ENCODE measurements at places on chromosomes 7 and 10. TPM values are rescaled to one million over a fixed set of nuclear protein-coding genes. Genes with fewer than 3 reads are reported as not detected.

- no peak for DNase-seq
Observed at GRCh38 chr7:156652886-156653568, 12.5 kb downstream of the RNF32 start.

NPSR1 gene
- not detected for total RNA-seq

NPC1L1 gene
- not detected for total RNA-seq

- no peak for DNase-seq
Observed at GRCh38 chr7:151057506-151057988, at the start of gene CDK5. Gene CDK5 (minus strand): TSS chr7:151057897. CDS start chr7:151057848, 49 bp downstream.

STEAP1 gene
- 1.1 TPM for total RNA-seq

DNA sequence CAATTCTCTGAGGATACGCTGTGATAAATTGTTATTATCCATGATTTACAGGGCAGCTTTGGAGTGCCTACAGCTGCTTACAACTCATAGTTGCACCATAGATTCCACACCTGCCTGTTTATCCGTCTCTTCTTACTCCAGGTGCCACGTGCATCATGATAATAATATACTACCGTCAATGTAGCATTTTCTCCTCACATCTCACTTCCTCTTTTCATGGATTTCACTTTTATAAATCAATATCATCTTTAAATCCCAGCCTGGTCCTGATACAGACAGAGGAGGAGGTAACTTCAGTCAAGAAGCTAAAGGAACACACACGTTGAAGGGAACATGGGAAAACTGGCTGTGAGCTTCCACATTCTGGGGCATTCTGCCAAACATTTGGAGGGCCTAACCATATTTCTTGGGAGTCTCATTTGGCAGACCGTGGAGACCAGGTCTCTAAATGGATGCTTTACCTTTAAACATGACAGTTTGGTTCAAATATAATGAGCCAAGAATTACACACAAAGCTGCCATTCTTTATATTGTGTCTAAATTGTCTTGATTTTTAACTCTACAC lies 2.4 kb downstream of the CH25H start:
- no peak for DNase-seq

CACNA2D1 gene
- not detected for total RNA-seq

TUBB8 gene
- total RNA-seq: not detected

GPR37 gene
- total RNA-seq: not detected

PSD gene
- 10.4 TPM for total RNA-seq

SFTPA2 gene
- not detected for total RNA-seq

DNA sequence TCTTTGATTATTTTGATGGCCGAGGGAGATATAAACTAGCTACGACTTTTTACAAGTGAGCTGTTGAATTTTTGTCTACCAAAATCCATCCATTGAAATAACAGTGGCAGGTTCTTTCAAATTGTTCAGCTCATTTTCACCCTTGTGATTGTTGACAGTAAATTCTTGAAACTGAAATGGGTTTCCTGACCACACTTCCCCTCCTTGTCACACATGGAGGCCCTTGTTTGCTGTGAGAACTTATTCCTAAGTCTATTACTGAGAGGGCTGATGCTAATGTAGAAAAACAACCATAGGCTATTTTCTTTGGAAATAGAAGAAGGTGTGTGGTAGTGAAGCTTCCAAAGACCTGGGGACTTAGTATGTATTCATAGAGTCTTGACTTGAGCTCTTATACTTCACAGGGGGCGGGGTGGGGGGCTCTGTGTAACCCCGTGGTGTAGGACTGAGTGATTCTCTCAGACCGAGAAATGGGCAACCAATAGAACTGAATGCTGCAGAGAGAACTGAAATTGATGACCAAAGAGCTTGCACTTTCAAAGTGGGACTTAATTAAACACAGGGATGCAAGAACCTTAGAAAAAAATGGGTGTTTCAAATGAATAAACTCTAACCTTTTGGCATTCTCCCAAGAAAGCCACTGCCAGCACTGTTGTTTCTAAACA lies 718.9 kb downstream of the CCSER2 start:
- DNase-seq: no peak

GIMAP5 gene
- 44.4 TPM for total RNA-seq

DNA sequence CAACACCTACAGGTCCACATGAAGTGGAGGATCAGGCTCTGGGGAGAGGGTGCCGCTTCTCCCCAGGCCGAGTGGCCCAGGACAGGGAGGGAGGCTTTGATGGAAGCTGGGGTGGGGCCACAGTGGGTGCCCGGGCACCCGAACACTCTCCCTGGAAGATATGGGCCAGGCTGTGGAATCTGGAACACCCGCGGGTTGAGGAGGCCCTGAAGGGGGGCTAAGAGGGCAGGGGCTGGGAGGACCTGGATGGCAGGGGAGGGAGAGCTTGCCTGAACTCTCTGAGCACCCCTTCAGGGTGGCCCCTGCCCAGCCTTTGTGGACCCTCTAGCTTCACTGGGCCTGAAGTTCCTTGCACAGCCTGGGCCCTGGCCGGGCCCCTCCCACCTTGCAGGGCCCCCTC lies 4.5 kb upstream of the NKX6-2 start:
- DNase-seq: no peak

DNA sequence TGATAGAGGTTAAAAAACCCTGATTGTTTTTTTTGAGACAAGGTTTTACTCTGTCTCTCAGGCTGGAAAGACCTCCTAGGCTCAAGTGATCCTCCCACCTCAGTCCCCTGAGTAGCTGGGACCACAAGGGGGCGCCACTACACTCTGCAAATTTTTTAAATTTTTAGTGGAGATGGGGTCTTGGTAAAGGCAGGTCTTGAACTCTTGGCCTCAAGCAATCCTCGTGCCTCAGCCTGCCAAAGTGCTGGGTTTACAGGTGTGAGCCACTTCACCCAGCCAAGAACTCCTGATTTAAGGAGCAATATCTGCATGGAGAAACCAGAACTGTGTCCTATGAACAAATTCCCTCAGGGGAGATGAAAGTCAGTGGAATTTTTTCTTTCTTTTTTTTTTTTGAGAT lies 7.3 kb upstream of the KLHDC10 start:
- DNase-seq: peak; percentile 90

SPDYE1 gene
- total RNA-seq: not detected

GRCh38 chr7:80816806-80817205 lies 102.0 kb downstream of the SEMA3C start:
- no peak for DNase-seq

- no peak for DNase-seq
Observed at GRCh38 chr7:42263971-42264370, 27.0 kb upstream of the GLI3 start.

Data from activated CD4-positive, alpha-beta T cell treated with anti-CD3 and anti-CD28 coated beads, Interleukin-2, amount 10 ng/mL, durations not matched to agents 24 days and 14 days (primary cell).